ENCODE measurements at places on chromosomes 1 and 21.
A peak's percentile ranks its signal among the peaks of the same experiment; 100 is the strongest.

- DNase-seq = peak; percentile 63
These were observed 2.0 kb upstream of the LIN28A start for GRCh38 chr1:26408604-26409003.

- DNase-seq = no peak
These were observed 8.3 kb downstream of the PGM1 start for GRCh38 chr1:63601463-63601862.

DNA sequence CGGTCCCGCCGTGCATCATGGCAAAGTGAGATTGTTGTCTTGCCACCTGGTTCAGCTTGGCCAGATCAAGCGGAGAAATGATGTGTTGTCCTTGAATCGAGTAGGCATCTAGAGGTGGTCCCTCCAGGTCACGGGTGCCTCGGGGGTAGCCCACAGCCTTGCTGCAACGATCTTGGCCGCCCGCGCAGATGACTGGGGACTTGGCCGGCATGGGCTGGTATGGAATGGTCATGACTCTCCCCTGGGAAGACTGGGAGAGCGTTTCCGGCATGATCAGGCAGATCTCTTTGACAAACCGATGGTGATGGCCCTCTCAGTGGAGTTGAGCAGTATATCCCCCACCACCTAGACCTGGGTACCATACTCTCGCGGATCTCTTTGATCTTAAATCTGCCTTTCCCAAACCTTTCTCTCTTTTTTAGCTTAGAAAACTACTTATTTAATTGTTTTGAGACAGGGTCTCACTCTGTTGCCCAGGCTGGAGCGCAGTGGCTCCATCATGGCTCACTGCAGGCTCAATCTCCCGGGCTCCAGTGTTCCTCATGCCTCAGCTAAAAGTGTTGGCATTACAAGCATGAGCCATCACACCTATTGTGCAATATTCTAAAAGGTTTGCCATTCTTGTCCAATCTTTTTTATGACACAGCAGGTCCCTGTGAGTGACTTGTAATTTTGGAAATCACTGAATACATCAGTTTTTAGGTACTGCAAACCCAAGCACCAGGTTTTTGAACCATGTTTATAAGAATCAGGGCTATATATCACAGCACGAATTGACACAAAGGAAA lies 9.4 kb upstream of the ELAPOR1 start:
- DNase-seq = no peak

GRCh38 chr1:232788235-232788872 lies 16.9 kb upstream of the MAP10 start:
- no peak for DNase-seq

GRCh38 chr1:102628109-102628613 lies 480.2 kb downstream of the COL11A1 start:
- DNase-seq = no peak

DNA sequence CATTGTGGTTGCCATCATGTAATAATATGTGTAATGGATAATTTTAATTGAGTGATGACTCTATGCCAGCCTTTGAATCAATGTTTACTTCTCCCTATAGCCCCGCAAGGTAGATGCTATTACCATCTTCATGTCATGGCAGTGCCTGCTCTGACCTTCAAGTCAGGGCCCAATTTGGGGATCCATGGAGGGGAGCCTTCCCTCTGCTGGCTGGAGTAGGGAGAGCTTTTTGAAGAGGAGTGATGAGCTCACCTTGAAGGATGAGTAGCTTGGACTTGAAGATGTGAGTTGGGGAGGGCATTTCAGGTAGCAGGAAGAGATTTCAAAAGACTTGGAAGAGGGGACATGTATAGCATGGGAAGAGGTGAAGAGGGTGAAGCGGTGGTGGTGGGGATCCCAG lies 189.2 kb downstream of the FOXD2 start:
- DNase-seq = no peak

GRCh38 chr1:59329412-59330053 lies 32.6 kb downstream of the FGGY start:
- DNase-seq = no peak

DNA sequence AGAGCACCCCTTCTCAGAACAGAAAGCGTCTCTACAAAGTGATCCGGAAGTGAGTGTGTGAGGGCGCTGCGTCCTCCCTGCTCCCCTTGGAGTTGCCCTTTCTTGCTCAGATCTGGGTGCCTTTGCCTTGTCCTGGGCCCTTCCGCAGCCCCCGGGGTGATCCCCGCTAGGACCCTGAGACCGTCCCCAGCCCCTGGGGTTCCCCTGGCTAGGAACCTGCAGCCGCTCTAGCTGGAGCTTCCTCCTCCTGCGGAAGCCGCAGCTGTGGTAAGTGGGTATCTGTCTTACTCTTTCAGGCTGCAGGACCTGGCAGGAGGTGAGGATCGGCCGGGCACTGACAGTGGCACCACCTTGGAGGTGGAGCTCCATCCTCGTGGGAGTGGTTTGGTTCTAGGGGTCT lies 11.2 kb downstream of the RRP1 start:
- DNase-seq = no peak

DNA sequence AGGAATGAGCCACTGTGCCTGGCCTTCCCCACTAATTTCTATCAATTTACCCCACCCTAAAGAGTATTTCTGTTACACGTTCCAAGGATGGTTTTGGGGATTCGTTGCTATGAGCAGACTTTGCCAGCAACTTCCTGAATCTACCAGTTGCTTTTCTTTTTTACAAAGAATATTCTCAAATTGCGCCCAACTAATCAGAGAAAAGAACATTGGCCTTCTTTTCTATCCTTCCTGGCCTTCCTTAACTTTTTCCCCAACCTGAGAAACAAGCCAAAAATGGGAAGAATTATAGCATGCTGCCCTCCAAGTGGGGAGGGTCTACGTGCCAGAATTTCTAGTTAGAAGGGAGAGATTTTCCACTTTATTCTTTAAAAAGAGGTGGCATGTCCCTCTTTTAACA lies 44.9 kb upstream of the SLC45A1 start:
- DNase-seq = no peak

- DNase-seq = no peak
These were observed 98.6 kb downstream of the ZNF281 start for GRCh38 chr1:200311256-200311655.

GRCh38 chr1:147515045-147515869 lies 26.0 kb upstream of the BCL9 start:
- no peak for DNase-seq

- no peak for DNase-seq
These were observed 94.0 kb downstream of the CLIC6 start for GRCh38 chr21:34762786-34763185.

- DNase-seq = no peak
These were observed 16.7 kb upstream of the ADAMTS5 start for GRCh38 chr21:26983576-26983975.

DNA sequence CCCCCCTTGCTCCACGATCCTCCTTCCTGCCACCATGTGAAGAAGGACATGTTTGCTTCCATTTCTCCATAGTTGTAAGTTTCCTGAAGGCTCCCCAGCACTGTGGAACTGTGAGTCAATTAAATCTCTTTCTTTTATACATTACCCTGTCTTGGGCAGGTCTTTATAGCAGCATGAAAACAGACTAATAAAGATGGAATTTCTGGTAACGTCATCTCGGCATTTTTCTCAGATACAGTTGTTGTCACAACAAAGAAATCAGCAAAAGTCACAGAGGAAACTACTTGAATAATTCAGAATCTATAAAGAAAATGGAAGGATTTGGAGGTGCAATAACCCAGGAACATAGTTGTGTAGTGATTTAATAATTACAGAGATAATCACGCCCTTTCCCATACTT lies 4.4 kb downstream of the APCS start:
- no peak for DNase-seq

DNA sequence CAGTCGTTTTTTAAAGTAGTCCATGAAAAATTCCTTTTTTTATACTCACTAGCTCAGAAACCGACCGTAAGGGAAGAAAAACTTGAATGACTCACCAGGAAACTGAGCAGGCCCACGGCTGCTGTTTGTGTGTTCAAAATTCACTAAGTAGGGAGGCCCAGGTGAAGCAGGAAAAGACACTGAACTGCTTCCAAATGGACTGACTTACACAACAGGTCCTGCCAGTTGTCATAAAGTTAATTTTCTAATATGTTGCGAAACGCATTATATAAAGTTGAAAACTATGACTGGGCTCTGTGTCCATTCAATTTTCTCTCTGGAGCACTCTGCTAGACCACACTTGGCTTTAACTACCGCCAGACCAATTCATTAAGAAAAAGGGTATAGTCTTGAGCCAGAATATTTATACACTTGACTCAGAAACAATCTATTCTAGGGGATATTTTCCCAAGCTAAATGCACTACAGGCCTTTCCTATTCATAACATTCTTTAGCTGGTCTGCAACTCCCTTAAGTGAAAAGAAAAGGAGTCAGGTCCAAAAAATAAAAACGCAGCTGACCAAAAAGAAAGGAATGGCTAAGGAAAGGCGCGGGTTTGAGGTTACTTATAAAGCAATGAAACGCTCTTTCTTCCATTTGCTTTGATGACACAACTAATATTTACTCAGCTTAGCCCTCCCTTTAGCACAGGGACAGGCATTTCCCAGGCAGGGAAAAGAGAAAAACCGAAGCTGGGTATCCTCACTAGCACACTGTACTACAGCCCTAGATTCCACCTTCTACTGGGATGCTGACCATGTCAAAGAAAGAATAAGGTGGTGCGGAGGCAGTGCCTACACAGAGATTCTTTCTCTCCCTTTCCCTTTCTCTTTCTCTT lies 306.3 kb upstream of the ESRRG start:
- DNase-seq = no peak

GRCh38 chr1:198492872-198493271 lies 47.6 kb downstream of the ATP6V1G3 start:
- DNase-seq = no peak

DNA sequence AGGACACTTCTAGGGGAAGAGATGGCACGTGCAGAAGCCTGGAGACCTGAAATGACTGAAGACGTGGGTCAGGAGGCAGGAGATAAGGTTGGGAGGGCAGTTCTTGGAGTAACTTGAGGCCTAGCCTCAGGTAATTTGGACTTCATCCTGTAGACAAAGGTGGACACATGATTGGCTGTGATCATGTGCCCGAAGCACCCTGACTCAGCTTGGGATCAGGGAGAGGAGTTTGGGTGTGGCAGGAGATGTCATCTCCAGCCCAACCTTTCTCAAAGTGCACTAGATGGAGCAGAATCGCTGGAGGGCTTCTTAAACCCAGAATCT lies 1.5 kb downstream of the SLC66A1 start:
- DNase-seq = no peak

GRCh38 chr21:27595716-27596115 lies 628.8 kb upstream of the ADAMTS5 start:
- no peak for DNase-seq

GRCh38 chr1:59139396-59139795 lies 157.5 kb upstream of the FGGY start:
- no peak for DNase-seq

- no peak for DNase-seq
These were observed 77.0 kb upstream of the CXADR start for GRCh38 chr21:17435565-17436543.

GRCh38 chr1:21614419-21615115 lies 54.6 kb downstream of the RAP1GAP start:
- no peak for DNase-seq

- DNase-seq = no peak
These were observed 6.6 kb downstream of the SCCPDH start for GRCh38 chr1:246730839-246731238.

GRCh38 chr21:26433386-26433785 lies 139.7 kb downstream of the CYYR1 start:
- no peak for DNase-seq

DNA sequence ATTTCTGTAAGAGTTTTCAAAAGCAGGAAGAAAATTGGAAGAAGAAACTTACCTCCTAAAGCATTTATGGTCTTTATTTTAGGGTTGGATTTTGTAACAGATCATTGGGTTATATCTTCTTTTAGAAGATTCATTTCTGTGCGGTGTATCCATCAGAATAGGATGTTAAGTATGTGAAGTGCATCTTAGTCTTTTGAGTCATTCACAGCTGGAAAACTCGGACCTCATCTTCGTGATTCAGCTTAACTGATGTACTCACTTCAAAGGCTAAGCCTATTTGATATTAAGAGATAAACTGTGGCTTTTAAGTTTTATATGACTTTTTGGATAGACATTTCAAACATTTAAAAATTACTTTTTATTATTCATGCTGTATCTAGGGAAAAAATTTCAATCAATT lies 56.3 kb downstream of the GIPC2 start:
- no peak for DNase-seq

GRCh38 chr1:232192781-232193450 lies 437.0 kb downstream of the SIPA1L2 start:
- DNase-seq = no peak

DNA sequence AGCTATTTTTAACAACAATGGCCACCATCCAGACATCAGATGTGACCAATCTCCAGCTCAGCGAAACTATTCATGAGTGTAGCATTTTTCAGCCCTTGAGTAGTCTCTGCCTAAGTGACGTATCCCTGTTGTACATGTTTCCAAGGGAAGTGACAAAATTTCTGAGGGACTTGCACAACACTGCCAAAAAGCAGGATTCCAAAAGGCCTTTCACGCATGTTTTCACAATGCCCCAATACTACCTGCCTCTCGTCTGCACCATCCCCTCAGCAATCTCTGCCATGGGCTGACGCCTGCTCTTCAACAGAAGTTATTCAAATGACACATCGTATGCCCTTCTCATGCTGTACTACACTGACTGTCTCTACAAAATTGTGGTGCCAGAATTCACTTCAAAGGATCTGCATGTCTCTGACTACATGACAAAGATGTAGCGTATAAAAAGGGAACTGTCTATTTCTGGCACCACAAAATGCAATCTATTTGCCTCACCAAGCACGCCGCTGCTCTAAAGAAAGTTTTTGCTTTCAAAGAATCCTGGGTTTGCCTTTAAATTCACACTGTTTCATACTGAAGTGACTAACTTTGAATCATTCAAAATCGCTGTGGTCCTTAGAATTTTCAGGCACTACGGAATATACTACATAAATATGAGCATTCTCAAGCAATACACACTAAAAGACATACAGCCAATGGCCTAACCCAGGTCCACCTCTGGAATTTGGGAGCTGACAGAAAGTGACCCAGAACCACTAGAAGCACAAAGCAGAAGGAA lies 32.9 kb downstream of the JAK1 start:
- no peak for DNase-seq

- DNase-seq = no peak
These were observed 37.8 kb upstream of the SLC2A1 start for GRCh38 chr1:42996384-42996970.

DNA sequence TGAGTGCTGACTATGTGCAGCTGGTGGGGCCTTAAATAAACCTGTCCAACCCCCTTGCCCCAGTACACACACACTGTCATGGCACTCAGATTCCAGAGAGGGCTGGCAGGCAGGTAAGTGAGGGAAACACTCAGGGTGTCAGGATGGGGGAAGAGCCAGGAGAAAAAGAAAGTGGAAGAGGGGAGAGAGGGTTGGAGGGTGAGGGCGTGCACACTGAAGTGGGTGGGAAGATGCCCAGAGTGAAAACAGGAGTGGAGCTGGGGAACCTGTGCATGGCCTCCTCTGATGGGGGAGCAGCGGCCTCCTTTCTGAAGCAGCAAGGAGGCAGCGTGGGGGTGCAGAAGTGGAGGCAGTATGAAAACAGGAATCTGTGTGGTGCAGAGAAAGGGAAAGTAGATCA lies 160.6 kb upstream of the JUN start:
- DNase-seq = no peak
